ENCODE measurements at places on chromosomes 5 and 9.

DNA sequence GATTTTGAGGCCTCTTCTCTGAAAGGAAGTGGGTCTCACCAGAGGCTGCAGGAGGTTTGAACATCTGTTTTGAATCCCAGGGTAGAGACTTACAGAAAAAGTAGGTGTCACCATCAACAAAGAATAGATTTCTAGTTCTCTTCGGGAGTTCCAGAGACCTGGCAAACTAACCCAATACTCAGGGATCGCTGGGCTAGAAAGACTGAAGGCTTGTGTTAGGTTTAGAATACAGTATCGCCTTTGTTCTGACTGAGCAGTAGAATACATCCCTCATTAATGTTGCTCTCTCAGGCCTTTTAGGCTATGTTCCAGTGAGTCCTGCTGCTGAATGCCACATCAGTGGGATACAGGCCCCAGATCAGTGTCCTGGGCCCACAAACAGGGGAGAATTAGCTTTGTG is 27.2 kb downstream of the RUSC2 start:
- no peak for DNase-seq

DNA sequence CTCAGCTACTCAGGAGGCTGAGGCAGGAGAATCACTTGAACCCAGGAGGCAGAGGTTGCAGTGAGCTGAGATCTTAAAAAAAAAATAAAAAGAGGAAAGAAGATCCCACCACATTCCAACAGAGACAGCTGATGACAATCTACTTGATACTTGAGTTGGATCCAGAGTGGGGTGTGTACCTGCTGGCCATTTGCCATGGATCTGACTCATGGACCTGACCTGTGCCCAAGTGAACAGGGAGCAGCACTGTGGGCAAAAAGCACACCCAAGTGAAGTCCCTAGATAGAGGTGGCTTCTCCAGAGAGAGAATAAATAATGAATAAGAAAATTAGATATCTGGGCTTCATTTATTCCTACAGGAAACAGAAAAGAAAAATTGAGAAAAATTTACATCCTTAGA is 81.2 kb upstream of the MIER3 start:
- DNase-seq, result no peak

DNA sequence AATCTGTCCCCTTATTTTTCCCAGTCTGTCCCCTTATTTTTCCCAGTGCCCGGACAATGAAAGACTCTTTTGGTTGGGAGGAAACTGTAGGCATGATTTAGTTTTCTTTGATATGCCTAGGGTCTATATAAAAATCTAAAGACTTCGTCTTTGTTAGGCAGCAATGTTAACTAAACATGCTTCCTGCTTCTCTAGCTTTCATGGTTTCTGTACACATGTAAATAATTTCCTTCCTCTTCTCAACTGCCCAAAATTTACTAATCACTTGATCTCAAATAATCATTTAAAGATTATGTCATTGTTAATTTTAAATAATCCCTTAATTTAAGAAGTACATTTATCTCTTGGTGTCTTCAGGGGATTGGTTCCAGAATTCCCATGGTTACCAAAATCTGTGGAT is 47.8 kb upstream of the RAPGEF6 start:
- no peak for DNase-seq

GRCh38 chr5:79686799-79687198 is 2.8 kb upstream of the CMYA5 start:
- DNase-seq, result no peak

DNA sequence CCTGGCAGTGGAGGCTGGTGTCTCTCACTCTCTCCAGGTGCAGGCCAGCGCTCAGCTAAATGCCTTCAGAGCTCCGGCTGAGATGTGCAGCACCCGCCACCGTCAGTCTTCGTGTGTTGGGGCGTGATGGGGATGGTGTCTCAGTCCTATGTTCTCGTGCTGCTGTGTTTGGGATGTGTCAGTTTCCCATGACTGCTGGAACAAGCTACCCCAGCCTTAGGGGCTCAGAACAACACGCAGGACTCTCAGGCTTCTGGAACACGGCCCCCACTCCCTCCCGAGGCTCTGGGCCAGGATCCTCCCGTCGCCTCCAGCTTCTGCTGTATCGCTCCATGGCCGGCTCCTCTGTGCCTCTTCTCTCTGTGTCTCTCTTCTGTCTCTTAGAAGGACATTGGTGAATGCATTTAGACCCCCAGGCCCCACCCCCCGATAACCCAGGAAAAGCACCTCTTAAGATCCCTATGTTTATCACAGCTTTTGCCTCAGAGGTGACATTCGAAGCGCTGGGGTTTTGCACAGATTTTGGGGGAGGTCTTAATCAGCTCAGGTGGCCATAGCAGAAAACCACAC is 9.6 kb upstream of the CEP72 start:
- DNase-seq, result no peak
